Skeletal muscle cell (primary cell): ENCODE measurements at places on chromosomes 2 and 18.

DNA sequence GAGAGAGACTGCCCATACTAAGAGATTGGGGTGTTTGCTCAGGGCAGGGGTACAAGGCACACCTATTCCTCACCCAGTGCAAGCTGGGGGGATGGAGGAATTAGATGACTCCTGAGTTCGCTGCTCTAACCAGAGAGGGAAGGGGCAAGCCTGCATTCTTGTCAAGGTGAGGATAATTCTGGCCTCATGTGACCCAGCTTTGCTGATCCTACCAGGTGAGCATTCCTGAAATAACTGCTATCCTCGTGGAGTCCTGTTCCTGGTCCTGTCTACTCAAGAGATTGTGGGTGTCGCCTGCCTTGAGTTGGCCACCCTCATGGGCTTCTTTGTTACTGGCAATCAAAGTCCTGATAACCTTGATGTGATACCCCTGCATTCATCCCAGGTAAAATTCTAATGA lies 206.0 kb downstream of the SPP2 start:
- DNase-seq, result no peak

GRCh38 chr2:110994250-110994961 lies 126.3 kb upstream of the BCL2L11 start:
- DNase-seq, result no peak

DNA sequence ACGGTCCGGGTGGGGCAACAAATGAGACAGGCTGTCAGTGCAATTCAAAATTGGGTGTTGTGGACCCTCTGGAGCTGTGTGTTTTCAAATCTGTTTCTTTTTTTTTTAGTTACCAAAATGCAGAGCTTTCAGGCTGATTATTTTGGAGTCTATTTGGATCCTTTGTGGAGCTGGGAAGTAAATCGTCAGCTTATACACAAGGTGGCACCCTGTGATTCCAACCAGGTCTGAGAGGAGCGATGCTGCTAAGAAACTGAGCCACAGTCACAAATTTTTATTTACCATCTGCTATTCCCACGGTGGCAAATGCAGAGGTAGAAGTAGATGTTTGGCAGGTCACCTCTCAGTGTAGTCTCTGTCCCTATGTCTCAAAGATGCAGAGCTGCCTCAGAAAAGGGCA lies 3.8 kb upstream of the EPC2 start:
- no peak for DNase-seq

DNA sequence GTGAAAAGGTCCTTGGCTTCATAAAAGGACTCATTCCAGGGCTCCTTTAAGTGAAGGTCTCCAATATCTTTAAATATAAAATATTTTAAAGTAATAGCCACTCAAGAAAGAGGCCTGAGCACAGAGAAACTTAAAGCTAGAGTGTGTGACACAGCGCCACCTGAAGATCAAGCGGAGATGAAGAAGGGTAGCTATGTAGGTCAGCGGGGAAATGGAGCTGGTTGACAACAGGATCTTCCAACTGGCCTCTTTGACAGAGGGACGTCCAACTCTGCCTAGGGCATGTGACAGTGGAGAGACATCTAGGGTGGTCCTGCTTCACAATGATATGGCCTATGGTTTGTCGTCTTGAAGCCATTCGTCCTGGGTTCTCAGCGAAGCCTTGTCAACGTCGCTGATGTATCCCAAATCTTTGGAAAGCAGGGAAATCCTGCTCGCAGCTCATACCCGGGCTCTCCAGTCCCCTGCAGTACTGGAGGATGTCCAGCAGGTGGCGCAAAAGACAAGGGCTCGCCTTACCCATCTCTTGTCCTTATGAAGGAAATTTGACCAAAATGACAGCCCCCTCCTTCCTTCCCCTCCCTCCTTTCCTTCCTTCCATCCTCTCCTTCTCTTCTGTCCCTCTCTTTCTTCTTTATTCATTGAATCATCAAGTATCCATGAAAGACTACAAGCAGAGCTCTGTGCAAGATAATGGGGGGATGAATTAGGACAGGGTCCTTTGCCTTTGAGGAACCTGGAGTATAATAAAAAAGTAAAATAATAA lies 59.6 kb downstream of the LONRF2 start:
- DNase-seq, result no peak

- DNase-seq, result no peak
Observed at GRCh38 chr2:140804700-140805260, 1326.0 kb downstream of the LRP1B start.

- DNase-seq, result no peak
Observed at GRCh38 chr2:11482473-11483035, 16.6 kb upstream of the E2F6 start.

GRCh38 chr2:216142540-216142939 lies 33.4 kb downstream of the XRCC5 start:
- peak; percentile 34 for DNase-seq

DNA sequence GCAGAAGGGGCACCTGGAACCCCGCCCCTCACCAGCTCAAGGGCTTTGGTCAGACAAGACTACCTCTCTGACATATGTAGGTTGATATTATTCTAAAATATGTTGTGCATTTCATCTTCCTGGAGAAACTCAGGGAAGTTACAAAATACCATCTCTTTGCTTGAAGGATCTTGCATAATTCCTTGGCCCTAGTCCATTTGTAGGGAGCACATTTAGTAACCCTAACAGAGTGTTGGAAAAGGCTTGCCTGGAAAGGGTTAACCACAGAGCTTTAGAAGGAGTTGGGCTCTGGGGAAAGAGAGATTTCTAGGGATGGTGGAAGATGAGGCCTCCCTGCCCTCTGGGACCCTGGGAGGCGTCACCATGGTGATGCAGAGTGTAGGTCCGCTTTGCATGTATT lies 143.0 kb upstream of the SLC1A4 start:
- DNase-seq, result no peak

DNA sequence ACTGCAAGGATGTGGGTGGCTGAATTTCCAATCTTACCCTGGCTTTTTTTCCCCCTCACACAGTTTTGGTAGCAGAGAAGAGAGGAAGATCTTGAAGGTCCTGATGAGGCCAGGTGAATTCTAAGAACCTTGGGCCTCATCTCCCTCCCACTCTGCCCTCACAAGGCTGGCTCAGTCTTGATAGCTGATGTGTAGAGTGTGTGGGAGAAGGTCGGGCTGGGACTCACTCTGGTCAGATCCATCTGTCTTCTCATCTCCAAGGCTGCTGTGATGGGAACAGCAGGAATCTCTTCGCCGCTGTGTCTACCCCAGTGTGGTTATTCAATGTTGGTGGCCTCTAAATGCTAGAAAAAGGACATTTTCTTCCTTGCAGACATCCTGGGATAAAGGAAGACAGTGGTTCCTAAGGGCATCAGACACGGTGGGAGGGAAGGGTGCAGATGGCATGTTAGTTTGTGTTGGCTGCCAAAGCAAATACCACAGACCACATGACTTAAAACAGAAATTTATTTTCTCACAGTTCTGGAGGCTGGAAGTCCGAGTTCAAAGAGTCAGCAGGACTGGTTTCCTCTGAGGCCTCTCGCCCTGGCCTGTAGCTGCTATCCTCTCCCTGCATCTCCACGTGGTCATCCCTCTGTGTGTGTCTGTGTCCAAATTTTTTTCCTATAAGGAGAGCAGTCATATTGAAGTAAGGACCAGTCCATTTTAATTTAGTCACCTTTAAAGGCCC lies 37.6 kb upstream of the MGAT4A start:
- DNase-seq, result no peak

DNA sequence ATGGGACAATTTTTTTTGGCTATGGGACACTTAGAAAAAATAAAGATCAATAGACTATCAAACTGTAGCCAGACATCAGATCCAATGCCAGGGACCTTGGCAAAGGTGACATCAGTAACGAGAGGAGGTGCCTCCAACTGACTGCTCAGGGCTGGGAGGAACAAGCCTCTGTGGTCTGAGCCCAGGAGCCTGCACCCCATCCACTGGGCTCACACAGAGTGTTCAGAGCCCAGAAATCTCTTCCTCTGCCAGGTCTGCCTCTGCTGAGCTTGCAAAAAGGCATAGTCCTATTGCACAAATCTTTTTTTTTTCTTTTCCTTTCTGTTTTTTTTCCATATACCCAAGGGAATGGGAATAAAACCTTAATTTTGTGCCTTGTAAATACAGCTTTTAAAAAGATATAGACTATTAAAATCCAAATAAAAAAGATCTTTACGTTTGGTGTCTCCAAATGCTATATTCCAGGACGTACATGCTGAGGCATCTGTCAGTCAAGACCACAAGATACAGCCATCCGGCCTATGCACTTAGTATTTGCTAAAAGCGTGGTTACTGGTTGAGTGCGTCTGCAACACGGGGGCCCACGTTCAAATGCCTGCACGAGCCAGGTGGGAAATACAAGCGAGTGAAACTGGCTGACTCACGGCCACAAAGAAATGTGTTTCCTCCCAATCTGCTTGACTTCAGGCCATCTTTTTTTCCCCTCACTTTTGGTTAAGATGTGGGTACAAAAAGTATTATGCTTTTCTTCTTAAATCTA lies 7.8 kb upstream of the ARHGAP25 start:
- no peak for DNase-seq

- no peak for DNase-seq
Observed at GRCh38 chr2:219230059-219230540, 494 bp downstream of the ANKZF1 start.

- no peak for DNase-seq
Observed at GRCh38 chr2:177733-178132, 86.1 kb downstream of the SH3YL1 start.

DNA sequence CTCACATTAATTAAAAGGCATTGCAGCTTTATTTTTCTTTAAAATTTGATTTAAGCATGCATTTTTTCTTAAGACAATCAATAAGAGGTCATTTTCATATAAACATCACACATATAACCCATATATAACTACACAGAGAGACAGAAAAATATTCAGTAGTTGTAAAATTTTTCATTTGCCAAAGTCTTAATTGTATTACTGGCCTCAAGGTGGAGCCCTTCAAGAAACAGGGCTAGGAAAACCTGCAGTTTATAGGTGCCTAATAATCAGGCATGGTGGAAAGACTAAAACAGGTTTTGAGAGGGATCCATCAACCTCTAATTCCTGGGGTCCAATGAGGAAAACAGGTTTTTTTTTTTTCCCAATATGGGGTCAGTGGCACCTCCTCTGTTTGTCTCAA lies 71.3 kb upstream of the ZNF804A start:
- no peak for DNase-seq

DNA sequence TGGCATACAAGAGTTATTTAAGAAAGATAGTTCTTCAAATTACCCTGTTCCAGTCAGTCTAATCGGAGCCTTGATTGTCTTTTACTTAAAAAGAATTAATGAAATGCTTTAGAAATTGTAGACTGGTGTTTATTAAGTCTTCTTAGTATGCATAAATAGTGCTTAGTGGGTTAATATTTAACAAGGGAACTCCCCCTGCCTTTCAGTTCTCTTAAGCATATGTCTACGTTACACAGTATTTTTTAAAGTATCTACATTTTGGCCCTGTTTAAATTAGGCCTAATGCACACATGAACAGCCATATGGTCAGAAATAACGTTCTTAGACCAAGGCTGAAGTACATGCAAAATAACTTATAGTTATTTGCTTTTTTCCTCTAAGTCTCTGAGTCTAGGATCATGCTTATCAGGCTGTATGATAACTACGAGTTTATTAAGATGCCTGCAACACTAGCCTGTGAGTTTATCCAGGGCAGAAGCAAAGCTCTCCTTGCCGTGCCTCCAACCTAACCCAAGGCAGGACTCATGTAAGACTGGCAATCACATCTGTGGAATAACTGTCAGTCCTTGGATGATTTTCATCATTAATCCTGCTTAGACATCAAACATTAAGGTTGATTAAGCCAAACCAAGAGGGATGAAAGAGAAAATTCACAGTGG lies 6.7 kb downstream of the BCL2 start:
- no peak for DNase-seq

- DNase-seq, result no peak
Observed at GRCh38 chr2:209788925-209789324, 17.3 kb downstream of the UNC80 start.

DNA sequence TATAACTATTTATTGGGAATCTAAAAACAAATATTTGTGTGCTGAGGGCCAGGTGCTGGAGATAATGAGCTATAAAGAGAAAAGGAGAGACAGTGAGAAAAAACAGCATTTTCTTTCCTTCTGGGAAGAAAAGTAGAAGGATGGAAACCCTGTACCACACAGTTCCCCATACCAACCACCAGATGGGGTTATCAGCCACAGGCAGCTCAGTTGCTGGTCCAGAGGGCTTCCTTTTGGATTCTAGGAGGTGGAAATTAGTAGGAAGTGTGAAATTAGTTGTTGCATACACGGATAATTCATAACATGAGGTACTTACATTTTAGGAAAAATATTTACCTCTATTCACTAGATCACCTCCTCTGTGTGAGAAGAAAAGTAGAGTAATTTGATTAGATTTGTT lies 237.0 kb upstream of the FOSL2 start:
- no peak for DNase-seq

- no peak for DNase-seq
Observed at GRCh38 chr2:148935791-148936190, 60.8 kb downstream of the KIF5C start.

- DNase-seq, result no peak
Observed at GRCh38 chr2:106174056-106174455, 20.0 kb downstream of the UXS1 start.

DNA sequence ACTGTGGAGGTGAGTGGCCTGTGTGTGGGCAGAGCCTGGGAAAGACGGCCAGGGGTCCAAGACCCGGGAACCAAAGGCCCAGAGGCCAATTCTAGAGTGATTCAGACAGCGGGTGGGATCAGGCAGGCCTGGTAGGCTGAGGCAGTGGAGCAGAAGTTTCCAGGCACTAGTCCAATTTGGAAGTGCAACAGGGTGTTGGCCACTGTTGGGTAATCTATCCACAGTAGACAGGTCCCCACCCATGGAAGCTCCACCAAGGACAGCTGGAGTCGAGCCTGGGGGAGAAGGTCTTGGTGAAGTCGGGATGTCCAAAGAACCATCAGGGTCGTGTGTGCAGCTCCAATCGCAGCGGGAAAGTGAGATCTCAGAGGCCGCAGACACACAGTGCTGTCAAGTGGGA lies 125.8 kb upstream of the COPS8 start:
- no peak for DNase-seq

- no peak for DNase-seq
Observed at GRCh38 chr2:225670111-225670974, 270.8 kb downstream of the NYAP2 start.

- DNase-seq, result no peak
Observed at GRCh38 chr2:216693414-216694080, 1.8 kb downstream of the IGFBP5 start.

DNA sequence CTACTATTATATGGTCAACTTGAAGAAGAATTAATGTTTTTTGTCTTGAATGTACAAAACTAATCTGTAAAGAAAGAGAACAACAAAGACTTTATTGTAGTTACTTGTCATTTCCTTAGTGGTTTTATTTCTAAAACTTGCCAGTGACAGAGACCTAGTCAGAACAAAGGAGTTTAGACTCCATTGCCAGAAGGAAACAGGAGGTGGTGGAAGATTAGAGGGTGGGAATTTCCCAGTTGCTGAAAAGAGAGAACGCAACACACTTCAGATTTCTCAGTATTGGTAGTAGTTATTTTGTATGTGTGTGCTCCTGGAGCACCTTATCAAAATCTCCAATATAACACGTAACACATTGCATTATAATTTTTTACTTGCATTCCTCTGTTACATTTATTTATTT lies 81.4 kb downstream of the CDCA7 start:
- no peak for DNase-seq

DNA sequence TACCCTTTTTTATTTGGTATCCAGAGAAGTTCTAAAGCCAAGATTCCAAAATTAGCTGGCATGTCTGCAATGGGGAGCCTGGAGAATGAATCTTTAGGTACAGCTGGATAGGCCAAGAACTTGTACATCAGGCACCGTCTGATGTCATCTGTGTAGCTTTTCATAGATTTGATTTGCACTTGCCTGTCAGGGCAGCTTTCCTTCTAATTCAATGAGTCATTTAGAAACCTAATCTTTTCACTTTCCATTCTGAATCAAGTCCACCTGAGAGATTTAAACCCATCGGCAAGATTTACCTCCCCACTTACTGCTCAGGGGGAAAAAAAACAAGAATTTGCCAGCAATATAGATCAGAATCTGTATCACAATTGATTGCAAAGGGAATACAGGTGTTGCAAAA lies 60.9 kb upstream of the ACAA2 start:
- DNase-seq, result no peak
